ENCODE measurements at places on chromosomes 2 and 18.

DNA sequence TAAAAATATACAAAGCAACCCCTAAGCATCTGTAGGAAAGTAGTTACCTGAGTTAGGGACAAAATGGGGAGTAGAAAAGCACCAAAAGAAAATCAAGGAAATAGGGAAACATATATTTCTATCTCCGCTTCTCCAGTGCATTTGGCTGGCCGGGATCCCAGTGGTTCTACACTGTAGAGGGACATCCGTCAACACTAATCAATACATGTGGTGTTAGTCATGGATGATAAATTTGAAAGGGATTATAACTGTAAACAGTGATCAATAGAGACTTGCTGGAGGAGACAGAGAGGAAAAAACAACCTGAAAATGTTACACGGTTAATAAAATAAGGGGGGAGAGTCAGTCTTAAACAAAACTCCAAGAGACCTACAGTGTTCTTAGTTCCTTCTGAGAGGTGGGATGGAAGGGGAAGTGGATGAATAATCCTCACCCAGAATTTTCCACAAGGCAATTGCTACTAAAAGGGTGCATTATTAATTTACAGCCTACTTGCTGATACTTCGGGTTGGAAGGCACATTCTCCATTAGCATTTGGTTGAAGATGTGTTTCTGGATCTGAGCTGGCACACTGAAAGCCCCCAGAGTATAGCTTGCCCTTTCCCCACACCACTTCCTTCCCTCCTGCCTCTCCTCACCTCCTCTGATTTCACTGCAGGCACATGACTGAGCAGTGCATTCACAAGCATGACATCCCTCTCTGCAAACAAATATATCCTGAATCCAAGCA, 530.0 kb downstream of the BCL11A start:
- DNase-seq: no peak

DNA sequence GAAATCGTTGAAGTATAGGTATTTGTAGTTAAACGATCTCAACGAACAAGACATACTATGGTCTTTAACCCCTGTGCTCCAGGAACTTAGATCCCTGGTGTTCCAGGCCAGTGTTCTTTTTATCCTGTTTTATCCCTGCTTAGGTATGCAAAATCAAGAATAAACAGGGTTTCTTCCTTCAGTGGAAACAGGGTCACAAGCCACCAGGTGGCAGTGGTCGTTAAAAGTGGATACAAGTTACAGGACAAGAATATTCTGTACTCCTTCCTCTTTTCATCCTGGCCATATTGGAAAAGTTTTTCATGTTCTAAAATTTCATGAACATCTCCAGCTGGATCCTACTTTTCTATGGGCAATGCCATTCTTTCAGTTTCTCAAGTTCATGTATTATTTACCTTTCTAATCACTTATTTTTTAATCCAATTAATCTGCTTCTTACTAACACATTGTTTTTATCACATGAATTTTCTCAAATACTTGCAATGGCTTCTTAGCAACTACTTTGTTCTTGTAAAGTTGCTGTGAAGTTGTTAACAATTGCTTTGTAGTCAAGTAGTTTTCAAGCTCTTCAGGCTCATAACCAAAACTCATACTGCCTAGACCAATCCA, 16.4 kb upstream of the HNMT start:
- DNase-seq: no peak

- no peak for DNase-seq
These were observed 14.7 kb upstream of the SP3 start for GRCh38 chr2:173979751-173980351.

DNA sequence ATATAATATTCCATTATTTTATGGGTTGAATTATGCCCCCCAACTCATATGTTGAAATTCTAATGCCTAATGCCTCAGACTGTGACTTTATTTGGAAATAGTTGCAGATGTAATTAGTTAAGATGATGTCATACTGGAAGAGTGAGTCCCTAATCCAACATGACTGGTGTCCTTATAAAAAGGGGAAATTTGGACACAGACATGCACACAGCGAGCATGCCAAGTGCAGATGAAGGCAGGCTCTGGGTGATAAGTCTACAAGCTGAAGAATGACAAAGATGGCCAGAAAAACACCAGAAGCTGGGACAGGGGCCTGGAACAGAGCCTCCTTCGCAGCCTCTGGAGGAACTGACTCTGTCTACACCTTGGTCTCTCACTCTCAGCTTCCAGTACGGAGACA, 10.0 kb upstream of the ASAP2 start:
- no peak for DNase-seq

- no peak for DNase-seq
These were observed 27.7 kb upstream of the DCC start for GRCh38 chr18:52312346-52312745.

- no peak for DNase-seq
These were observed 83.5 kb downstream of the COBLL1 start for GRCh38 chr2:164757934-164758695.

DNA sequence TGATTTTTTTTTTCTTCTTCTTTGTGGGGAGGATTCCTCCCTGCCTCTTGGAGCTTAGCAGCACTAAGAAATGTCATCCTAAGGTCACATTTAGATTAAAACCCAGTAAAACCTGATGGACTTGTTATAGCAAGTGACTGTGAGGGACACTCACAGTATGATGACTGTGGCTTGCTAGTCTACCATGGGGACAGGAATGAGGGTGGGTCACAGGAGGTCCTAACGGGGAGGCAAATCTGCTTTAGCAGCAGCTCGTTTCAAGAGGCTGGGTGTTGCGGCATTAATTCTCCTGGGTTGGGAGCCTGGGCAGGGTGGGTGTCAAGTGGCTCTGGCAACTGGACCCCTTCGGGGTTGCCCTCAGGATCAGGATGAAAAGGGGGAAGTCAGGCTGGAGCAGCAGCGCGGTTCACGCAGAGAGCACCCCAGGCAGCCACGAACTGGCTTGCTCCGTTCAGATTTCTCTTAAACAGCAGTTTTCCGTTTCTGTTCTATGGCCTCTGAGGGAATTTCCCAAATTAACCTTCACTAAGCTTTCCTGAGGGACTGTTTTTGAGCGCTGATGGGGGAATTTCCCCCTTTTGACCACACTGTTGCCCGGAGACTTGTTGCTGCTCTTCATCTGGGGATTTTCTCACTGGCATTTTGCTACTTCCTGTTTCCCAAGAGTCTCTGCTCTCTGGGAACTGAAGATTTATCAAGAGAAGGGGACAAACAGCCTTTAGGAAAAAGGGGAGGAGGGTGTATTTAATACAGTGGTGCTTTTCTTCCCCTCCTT, 59.8 kb upstream of the PELI1 start:
- no peak for DNase-seq

DNA sequence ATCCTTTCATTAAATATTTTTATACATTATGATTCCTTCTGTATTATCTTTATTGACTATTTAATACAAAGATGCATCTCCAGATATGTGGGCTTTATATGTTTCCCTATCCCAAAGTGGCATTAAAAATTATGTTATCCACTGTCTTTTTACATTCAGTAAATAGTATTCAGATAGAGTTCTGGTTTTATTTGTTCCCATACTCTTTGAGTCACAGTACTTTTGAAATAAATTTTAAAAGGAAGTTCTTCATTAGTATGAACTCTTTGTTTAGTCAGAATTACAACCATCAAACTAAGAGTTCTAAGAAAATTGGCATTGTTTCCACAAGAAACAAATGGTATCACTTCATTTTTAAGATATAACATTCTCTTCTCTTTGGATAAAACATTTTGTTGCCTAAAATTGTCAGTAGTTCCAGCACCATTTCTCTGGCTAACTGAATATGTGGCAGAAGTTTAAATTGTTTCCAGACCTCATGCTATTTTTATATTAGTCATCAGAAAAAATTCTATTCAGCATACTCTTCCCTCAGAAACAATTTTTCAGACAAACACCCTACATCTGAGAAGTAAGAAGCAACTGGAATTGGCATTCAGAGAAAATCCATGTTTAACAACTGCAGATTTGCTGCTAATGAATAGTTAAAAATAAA, 88.5 kb upstream of the COL5A2 start:
- no peak for DNase-seq

DNA sequence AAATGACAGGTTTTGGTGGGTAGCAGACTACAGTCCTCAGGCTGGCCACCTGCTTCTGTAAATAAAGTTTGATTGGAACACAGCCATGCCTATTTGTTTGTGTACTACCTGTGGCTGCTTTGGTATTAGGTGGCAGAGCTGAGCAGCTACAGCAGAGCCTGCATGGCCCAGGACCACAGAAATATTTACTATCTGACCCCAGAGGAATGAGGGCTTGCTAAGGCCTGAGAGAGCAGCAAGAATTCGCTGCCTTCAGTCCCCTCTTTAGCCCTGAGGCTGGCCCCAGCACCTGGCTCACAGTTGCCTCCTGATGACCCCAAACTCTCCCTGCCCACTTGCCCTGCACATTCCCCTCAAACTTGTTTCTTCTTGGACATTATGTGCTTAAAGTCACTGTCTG, 32.5 kb downstream of the POLR1A start:
- no peak for DNase-seq

GRCh38 chr2:37708146-37708545, 36.7 kb upstream of the CDC42EP3 start:
- no peak for DNase-seq

GRCh38 chr2:239234191-239235175, 166.3 kb downstream of the HDAC4 start:
- DNase-seq: no peak

GRCh38 chr2:136482966-136483365, 282.4 kb upstream of the THSD7B start:
- no peak for DNase-seq

DNA sequence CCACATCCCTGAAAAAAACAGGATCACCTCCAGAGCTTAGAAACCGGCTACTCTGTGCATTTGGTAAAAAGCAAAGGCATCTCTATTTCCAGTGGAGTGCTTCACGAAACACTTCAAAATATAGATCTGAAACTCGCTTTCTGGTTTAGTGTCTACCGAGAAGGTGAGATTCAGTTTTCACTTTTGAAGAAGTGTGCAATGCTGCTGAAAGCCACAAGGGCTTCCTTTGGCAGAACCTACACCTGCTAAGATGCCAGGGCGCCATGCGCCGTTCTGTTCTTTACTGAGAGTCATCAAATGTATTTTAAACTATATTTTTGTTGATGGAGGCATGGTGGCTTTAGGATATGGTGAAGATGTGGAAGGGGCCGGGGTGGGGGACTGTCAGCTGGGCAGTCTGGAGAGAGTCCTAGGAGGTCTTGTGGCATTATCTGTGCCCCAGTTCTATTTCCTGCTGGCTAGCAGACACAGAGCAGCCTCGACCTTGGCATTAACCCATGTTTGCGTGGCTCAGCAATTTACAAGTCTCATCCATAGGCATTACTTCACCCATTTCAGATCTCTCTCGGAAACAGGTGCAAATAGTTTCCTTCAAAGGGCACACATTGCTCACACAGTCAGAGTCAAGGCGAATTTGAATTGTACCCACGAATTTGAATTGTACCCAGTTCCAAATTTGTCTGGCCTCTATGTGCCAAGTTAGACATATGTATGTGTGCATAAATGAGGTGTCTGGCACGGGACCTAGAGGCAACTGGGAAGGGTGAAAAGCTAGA, 46.7 kb upstream of the KCNF1 start:
- no peak for DNase-seq

- no peak for DNase-seq
These were observed 52.4 kb downstream of the USP14 start for GRCh38 chr18:210733-211132.

DNA sequence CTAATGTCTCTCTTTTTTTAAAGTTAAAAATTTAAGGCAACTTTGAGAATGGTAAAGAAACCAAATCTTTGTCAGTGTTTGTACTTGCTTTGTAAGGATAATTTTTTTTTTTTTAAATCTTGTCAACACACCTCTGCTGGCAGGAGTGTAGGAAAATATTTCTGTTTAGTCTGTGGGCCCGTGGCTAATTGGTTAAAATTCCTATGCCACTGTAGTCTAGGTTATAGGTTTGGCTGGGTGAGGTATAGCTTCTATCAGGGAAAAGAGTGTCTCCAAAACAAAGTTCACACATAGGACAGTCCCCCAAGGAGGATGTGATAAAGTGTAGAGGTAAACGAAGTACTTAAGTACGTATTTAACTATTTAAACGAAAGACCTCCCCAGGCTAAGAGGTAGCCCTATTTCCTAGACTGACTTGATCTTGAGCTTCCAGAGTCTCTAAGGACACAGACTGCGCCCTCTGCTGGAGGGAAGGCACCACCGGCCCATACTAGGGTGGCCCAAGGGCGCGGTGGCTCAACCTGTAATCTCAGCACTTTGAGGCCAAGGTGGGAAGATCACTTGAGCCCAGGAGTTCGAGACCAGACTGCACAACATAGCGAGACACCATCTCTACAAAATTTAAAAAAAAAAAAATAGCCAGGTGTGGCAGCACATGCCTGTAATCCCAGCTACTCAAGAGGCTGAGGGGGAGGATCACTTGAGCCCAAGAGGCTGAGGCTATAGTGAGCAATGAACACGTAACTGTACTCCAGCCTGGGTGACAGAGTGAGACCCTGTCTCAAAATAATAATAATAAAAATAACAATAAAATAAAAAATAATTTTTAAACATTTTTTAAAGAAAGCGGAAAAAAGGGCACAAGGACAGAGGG, 8.9 kb downstream of the TEX44 start:
- no peak for DNase-seq

DNA sequence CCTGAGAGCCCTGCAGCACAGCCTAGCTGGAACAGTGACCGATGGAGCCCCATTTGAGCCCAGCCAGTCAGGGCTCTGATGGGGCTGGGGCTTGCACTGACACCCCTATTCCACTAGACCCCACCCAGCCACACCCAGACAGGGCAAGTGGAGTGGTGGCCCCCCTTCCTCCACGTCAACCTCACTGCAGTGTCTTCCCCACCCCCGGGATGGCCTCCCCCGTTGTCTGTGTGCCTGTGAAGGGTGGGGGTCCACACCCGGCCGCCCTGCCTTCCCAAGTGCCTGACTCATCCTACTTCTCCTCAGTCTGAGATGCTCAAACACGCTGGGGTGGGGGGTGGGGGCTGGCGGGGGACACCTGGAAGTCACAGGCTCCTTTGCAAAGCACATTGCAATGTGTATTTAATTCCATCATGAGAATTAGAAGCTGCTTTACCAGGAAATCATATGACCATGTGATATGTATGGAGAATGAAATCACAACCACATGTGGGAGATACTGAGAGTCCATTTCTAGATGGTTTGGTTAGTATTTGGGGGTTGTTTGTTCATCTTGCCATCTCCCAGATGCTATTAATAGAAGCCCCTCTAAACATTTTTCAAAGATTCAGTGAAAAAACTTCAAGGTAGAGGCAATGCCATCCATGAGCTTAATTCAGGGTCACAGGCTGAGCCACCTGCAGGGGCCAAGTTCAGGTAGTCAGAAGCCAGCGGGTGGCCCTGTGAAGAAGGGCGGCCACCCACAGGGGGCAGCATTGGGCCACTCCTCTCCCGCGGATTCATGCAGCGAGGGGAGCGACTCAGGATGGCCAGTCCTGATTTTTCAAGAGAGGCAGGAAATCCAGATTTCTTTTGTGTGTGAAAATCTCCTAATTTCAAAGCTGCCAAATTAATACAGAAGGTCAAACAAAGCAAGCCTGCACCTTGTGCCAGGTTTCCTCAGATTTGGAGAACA, 22.7 kb upstream of the GMPPA start:
- DNase-seq: no peak

Data from cortex of kidney (tissue), 1 donor.